ENCODE measurements at places on chromosomes 12 and 14. TPM values are rescaled to one million over a fixed set of nuclear protein-coding genes. Genes with fewer than 3 reads are reported as not detected.

The KRT79 gene
- polyA plus RNA-seq: not detected

GRCh38 chr14:64255756-64256155, 38.4 kb downstream of the ESR2 start:
- DNase-seq: no peak

DNA sequence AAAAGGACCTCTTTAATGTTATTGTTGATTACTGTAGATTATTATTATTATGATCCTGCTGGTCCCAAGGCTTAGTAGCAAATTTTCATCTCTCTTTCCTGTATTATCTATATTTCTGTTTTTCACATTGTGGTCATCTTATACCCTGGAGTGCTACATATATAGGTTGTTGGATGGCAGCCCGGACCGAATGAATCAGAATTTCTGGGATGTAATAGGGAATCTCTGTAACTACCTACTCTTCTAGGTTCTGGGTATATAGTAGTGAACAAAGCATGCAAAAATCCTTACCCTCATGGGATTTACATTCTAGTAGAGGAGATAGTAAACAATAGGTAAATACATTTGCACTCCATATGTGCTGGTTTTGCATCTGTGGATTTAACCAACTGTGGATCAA, 31.4 kb downstream of the NUBPL start:
- no peak for DNase-seq

GRCh38 chr12:113781415-113782198, 184.5 kb downstream of the RBM19 start:
- no peak for DNase-seq

DNA sequence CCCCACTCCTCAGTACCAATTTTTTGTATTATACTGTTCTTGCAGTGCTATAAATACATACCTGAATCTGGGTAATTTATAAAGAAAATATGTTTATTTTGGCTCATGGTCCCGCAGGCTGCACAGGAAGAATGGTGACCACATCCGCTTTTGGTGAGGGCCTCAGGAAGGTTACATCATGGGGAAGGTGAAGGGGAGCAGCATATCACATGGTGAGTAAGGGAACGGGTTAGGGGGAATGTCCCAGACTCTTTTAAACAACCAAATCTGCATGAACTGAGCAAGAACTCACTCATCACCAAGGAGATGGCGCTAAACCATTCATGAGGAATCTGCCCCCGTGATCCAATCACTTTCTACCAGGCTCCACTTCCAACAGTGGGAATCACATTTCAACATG, 40.0 kb downstream of the OSBPL8 start:
- no peak for DNase-seq

GRCh38 chr14:100578552-100578951, 8.7 kb downstream of the BEGAIN start:
- no peak for DNase-seq

DNA sequence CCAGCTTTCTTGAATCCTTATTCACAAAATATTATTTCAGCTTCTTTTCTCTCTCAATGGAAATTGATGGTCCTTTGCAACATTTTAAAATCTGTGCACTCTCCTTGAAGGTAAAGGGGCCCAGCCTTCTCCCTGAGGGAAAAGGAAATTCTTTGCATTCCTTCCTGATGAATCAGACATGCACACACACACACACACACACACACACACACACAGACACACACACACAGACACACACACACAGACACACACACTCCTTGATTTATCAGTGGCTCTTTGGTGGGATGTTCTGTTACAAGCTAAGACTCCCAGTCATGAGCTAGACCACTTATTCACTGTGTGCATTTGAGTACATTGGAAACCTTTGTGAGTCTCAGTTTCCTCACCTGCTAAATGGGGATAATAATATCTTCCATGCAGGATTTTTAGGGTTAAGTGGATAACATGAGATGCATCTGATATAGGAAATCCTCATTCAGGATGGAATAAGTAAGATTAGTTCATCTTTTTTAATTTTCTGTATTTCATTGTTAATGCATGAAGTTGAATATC, 45.1 kb upstream of the HMGA2 start:
- DNase-seq: no peak

The NOVA1 gene
- 12.6 TPM for polyA plus RNA-seq

- no peak for DNase-seq
These were observed 57.6 kb downstream of the NCOR2 start for GRCh38 chr12:124509676-124510300.

- DNase-seq: no peak
These were observed 4.8 kb upstream of the LMNTD1 start for GRCh38 chr12:25557830-25558436.

The CS gene
- polyA plus RNA-seq: 166 TPM

Data from muscle of back (tissue), 13 donors.